ENCODE measurements at places on chromosomes 6 and 20.

DNA sequence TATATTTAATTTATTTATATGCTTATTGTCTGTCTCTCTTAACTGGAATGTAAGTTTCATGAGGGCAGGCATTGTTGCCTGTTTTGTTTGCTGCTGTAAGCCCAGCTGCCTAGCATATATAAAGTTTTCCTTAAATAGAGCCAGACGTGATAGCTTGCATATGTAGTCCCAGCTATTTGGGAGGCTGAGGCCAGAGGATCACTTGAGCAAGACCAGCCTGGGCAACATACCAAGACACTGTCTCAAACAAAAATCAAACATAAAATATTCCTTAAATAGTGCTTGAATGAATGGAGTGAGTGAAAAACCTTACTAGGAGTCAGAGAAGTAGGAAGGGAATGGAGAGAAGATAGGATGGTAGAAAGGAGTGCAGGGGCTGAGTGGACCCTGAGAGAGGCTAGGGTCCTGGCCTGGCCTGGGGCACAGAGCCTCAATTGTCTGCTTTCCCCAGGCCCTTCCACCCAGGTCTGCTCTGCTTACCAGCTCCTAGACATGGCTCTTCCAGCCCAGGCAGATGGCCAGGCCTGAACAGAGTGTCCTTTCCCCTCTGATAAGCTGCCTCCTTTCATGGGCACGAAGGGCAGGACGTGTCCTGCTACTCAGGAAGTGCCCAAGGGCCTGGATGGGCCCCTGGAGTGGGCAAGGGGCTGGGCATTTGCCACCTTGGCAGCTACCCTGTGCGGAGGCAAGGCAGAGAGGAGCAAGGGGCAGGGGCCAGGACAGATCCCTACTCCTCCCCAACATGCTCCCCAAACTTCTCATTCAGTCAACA, 17.7 kb upstream of the BAK1 start:
- no peak for DNase-seq

DNA sequence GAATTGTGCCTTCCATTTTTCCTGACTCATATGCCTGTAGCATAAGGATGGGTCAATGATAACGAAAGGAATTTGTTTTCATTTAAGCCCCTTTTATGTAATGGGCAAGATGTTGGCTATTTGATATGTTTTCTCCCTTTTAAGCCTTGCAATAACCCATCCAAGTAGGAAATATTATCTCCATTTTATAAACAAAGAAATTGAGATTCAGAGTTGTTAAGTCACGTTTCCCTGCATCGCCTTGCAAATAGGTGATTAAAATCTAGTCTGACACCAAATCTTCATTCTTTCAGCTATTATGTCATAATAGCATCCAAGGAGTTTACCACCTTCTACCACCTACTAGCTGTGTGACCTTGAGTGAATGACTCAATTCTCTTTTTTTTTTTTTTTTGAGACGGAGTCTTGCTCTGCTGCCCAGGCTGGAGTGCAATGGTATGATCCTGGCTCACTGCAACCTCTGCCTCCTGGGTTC, 7.0 kb downstream of the HNF4A start:
- DNase-seq, result no peak

DNA sequence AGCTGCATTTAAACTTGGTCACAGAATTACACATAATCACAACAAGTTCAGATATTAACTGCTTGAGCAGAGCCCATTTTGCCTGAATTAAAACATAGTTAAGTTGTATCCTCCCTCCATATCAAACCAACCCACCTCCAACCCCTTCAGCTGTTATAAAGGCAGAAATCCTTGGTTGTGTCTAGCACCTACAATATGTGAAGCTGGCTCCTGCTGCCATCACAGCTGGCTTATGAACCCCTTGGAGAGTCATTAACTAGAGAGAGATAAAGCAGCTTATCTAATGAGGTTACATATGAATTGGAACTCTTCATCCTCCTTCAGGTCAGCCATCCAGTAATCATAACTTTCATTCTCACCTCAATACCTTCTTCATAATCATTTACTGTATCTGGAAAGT, 101.8 kb downstream of the EPHA7 start:
- no peak for DNase-seq

DNA sequence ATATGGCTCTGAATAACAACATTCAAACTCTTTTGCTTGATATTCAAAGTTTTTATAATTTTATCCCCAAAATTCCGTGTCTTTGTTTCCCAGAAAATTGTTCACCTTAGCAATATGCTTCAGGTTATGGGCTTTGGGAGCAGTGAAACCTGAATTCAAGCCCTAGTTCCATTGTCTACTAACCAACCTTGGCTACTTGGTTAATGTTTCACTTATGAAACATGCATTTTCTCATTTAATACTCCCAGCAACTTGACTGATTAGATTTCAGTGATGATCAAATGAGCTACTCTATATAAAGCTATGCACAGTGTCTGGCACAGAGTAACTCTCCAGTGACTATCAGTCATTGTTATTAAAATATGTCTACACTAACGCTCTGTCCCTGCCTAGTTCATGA, 192.2 kb upstream of the TENT5A start:
- no peak for DNase-seq

- no peak for DNase-seq
Observed at GRCh38 chr20:47501116-47501481, 588 bp upstream of the NCOA3 start.

DNA sequence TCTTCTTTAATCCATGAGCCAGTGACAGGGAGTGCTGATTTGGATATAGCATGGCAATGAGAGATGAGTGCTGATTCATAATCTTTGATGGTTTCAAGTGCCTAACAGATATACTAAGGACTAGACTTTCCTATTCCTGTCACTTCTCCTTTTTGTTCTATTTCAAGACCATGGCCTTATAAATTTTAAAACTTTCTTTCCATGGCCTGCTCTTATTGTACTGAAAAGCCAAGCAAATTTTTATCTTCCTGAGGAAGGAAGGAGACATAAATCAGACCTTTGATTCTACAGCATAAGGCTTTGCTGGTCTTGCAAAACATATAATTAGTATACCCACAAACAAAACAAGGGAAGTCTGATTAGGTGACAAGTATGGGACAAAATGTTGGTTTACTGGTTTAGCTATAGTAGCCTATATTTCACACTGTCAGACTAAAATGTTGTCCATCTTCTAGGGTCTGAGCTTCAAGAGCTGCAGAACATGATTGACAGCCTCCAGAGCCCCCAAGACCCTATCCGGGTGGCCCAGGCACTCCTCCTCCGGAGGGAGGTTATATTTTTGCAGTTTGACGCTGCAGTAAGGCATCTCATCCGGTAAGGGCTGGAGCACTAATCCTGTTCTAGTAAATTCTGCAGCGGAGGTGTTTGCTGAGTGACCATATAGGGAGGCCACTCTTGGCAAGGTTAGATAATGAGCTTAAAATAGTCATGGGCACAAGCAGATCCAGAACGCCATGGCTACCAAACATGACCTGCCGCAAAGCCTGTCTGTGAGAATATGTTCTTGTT, 82.3 kb downstream of the CD164 start:
- DNase-seq, result no peak

GRCh38 chr6:108336971-108337370, 42.1 kb downstream of the AFG1L start:
- no peak for DNase-seq

DNA sequence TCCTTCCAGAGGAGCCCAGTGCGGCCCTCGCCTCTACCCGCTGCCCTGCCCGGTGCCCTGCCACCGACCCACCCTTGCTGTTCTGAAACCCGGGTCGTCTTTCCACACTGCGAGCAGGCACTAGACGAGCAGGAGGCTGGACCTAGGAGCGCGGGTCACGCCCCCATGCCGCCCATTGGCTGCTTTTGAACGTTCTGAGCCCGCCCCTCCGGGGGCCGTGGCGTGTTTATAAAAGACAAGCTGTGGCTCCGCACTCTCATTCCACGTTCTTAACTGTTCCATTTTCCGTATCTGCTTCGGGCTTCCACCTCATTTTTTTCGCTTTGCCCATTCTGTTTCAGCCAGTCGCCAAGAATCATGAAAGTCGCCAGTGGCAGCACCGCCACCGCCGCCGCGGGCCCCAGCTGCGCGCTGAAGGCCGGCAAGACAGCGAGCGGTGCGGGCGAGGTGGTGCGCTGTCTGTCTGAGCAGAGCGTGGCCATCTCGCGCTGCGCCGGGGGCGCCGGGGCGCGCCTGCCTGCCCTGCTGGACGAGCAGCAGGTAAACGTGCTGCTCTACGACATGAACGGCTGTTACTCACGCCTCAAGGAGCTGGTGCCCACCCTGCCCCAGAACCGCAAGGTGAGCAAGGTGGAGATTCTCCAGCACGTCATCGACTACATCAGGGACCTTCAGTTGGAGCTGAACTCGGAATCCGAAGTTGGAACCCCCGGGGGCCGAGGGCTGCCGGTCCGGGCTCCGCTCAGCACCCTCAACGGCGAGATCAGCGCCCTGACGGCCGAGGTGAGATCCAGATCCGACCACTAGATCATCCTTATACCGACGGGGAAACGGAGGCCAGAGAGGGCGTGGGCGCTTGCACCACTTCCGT, at the start of gene ID1:
Gene ID1 (plus strand): TSS at position 259 of the 871 bp plus-strand sequence. CDS start 99 bp downstream, at position 358.
- DNase-seq, result peak; percentile 84

DNA sequence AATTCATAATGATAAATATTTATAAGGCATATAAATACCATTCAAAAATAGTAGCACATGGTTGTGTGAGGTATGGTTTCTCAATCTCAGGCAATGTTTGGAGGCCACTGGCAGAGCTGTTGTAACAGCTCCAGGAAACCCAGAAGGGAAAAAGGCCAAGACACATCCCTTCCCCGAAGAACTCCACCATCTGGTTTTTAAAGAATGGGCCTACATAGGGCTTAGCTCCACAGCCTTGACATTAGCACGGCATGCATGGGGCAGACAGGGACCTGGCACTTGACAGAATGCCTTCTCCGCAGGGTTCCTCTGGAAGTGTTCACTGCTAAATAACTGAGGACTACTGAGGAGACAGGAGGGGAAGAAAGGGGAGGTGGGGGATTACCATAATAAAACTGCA, 16.1 kb upstream of the FOXO3 start:
- no peak for DNase-seq

- DNase-seq, result no peak
Observed at GRCh38 chr20:41342474-41343464, 2.1 kb downstream of the LPIN3 start.
